AG10803 (cell line): ENCODE measurements at places on chromosomes 2 and 18.
A peak's percentile ranks its signal among the peaks of the same experiment; 100 is the strongest.

- DNase-seq, result peak; percentile 24
Measured at GRCh38 chr2:241703032-241703604, 1.3 kb downstream of the ING5 start.

DNA sequence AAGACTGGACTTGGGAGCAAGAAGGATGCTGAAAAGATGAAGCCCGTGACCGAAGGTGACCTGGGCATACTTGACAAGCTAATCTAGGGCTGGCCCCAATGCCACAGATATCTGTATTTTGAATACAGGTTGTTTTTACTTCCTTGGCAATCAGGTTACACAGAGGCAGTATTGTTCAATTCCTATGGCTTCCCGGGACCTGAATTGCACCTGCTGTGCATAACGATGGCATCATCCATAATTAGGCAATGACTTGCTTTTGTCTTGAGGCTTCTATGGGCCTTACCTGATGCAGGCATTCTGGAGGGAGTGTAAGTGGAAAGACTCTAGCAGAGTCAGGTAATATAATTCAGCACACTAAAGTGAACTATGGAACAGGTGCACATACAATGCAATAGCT is 60.6 kb upstream of the CUL3 start:
- no peak for DNase-seq

DNA sequence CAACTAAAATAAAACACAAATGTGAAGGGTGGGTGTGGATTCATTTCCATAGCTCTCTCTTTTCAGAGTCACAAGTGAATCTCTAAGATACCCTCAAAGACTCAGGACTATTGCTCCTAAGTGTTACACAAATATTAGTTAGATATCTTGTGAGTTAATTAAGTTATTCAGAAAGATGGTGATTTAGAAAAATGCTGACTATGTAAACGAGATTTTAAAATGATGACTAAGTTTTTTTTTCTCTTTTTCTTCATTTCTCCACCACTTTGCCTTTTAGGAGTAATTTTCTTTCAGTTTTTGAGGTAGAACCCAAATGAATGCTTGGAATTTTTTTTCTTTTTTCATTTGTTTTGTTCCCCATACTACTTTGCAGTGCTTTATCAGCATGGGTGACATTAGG is 479.7 kb downstream of the SPAG16 start:
- DNase-seq, result no peak

DNA sequence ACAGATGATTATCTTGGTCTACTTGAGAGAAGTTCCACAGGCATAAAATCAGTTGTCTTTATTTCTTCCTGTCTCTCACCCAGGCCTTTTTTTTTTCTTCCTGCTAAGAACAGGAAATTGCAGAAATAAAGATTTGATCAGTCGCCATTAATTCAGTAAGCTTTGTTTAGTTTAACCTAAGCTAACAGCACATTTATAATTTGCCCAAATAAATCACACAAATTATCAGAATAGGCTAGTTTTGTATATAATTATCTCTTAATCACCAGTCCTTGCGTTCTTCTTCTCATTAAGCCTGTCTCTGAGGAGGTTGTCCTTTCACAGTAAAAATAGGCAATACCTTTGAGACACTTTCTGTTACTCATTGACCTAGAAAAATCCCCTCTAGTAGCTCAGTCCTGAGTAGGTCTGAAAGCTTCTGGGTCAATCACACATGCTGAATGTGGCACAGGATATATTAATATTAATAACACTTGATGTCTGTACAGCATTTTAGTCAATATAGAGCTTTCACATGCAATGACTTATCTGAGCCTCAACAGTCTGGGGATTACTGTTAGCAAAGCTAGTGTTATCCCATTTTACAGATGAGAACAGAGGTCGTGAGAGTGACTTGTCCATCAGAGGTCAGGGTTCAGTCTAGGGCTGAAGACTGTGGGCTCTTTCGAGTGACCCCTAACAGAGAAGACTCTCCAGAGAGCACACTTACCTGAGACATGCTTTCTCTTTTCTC is 11.2 kb upstream of the STK17B start:
- no peak for DNase-seq

GRCh38 chr2:191265311-191266170 is 20.3 kb downstream of the MYO1B start:
- DNase-seq, result peak; percentile 86

GRCh38 chr2:64635976-64636911 is 17.5 kb downstream of the SERTAD2 start:
- DNase-seq, result peak; percentile 21

- DNase-seq, result peak; percentile 92
Measured at GRCh38 chr2:42722320-42723190, 41.4 kb downstream of the OXER1 start.

GRCh38 chr2:100146657-100146960 is 4.2 kb upstream of the AFF3 start:
- DNase-seq, result no peak
